ENCODE measurements at places on chromosomes 3 and 15.

GRCh38 chr3:174822320-174822719 is 36.8 kb upstream of the NAALADL2 start:
- no peak for DNase-seq

DNA sequence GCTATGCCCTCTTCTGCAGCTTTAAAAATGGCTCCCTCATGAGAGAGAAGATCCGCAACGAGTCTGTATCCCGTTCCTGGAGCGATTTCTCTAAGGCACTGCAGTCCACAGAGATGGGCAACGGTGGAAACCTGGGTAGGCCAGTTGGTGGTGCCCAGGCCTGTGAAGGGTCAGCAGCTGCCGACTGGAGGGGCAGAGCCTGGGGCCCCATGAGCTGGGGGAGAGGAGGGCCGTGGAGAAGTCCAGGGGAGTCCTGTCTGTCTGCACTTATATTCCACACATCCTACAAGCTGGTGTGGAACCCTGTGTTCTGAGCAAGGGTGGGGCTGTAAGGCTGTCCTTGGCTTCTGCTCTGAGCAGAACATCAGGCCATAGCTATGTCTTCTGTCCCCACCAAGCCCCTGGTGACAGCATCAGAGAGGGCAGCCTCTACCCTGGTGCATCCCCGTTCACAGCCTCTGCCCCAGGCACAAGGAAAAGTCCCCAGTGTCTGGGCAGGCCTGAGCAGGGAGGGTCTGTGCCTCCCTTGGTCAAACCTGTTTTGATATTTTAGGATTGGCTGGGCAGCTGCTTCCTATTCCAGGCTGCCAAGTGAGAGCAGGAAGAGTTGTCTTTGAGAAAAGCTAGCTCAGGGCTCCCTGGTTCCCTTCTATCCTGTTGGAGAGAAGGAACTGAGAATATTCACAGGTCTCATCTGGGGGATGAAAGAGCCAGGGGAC is 29.7 kb downstream of the XYLB start:
- no peak for DNase-seq

DNA sequence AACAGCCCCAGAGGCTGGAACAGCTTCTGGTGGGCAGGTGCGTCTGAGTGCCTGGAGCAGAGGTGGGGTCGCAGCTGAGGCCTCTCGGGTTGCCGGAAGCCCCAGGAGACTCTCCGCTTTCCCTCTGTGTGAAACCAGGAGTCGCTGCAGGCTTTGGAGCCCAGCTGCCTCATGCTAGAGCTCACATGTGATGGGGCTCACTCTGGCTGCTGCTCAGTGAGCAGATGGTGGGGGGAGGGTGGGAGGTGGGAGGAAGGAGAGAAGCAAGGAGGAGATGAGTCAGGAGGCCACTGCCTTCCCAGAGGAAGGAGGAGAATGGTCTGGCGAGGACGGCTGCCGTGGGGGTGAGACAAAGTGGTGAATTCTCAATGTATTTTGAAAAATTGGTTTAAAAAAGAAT is 290.1 kb upstream of the CHRNA7 start:
- DNase-seq = no peak

DNA sequence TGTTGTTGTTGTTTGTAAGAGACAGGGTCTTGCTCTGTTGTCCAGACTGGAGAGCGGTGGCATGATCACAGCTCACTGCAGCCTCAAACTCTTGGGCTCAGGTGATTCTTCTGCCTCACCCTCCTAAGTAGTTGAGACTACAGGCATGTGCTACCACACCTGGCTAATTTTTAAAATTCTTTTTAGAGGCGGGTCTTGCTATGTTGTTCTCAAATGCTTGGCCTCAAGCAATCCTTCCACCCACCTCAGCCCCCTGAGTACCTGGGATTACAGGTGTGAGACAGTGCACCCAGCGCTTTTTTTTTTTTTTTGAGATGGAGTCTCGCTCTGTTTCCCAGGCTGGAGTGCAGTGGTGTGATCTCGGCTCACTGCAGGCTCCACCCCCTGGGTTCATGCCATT is 46.7 kb downstream of the TMOD3 start:
- DNase-seq = no peak

GRCh38 chr3:152780553-152780952 is 54.4 kb upstream of the P2RY1 start:
- DNase-seq = no peak

- no peak for DNase-seq
These were observed 97.6 kb downstream of the LSM3 start for GRCh38 chr3:14275962-14276909.

- no peak for DNase-seq
These were observed 84.1 kb downstream of the ST6GAL1 start for GRCh38 chr3:187014417-187014864.

- DNase-seq = no peak
These were observed 1.8 kb downstream of the PRKCD start for GRCh38 chr3:53162672-53163443.

DNA sequence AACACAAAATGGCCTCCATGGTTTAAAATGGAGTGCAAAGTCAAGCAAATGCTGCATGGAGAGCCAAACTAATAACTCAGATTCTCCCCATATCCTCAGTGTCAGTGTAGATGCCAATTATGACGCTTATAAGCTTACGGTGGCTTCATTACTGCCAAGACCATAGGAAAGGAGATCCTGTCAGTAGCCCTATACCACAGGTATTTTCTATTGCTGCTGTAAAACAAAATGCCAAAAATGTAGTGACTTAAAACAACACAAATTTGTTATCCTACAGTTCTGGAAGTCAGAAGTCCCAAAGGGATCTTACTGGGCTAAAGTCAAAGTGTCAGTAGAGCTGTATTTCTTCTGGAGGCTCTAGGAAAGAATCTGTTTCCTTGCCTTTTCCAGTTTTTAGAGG is 149.8 kb upstream of the GBE1 start:
- no peak for DNase-seq

- no peak for DNase-seq
These were observed 272.9 kb upstream of the CTDSPL start for GRCh38 chr3:37588758-37589157.

- no peak for DNase-seq
These were observed 166.1 kb downstream of the FRMD5 start for GRCh38 chr15:44029003-44029402.

DNA sequence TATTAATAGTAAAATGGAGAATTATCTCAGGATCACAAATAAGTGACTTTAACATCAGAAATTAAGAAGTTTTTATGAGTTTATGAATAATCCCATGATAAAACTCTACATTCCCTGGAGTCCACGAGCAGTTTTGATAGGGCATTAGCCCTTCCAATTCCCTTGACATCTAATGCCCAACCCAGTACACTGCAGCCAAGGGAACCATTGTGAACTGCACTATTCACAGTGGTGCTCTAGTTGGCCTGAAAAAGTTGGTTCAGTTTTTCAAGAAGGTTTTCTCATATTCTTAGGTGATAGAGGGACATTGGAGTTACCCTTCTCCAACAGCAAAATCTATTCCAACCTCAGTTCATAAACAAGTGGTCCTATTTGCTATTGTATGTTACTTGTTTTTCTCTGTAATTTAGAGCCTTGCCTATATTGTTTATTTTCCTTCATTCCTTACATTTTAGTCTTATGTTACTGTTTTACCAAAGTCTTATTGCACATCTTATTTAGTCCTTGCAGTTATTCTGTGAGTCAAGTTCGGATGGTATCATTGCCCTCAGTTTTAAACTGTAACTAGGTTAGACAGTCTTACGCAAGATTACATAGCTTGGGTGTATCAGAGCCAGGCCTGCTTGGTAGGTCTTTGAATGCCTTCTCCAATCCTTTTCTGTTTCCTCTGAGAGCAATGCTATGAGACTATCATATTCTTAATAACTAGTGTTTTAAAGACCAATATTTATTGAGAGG is 57.9 kb upstream of the SAMMSON start:
- DNase-seq = no peak

GRCh38 chr15:37764733-37765191 is 169.7 kb upstream of the TMCO5A start:
- no peak for DNase-seq

DNA sequence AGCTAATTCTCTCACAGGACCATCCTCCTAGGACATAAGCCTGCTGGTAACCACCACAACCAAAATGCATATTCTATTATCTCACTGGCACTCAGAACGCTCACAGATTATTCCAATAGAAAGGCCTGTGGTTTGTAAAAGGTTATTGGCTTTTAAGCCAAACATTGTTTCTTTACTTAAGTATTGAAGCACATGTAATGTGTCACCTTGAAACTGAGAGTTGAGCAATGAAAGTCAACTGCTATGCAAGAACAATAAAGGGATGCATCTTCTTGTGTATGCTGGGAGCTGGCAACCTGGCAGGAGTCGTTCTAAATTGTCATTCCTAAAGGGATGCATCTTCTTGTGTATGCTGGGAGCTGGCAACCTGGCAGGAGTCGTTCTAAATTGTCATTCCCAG is 298.6 kb upstream of the DNAJC19 start:
- DNase-seq = no peak

DNA sequence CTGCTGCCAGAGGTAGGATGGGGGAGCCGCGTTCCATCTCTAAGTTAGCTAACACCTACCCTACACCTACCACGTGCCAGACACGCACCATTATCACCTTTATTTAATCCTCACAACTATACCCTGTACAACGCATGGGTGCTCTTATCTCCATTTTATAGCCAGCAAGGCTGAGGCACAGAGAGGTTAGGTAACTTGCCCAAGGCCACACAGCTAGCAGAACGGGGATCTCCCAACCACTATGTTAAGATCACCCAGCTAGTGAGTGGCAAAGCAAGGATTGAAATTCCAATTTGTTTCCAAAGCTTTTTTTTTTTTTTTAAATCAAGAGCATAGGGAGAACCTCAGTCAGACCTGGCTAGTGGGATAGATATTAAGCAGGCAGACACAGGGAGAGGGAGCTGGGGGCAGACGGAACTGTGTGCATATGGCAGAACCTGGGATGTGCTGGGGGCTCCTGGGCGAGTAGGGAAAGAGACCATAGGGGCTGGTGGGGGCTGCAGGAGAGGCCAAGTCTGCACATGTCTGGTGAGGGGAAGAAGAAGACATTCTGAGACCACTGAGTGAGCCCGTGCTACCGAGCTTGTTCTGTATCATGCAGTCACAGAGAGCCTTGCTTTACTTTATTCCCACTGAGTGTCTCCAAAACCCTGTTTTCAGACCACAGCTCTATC is 196.3 kb upstream of the TPM1 start:
- DNase-seq = no peak

DNA sequence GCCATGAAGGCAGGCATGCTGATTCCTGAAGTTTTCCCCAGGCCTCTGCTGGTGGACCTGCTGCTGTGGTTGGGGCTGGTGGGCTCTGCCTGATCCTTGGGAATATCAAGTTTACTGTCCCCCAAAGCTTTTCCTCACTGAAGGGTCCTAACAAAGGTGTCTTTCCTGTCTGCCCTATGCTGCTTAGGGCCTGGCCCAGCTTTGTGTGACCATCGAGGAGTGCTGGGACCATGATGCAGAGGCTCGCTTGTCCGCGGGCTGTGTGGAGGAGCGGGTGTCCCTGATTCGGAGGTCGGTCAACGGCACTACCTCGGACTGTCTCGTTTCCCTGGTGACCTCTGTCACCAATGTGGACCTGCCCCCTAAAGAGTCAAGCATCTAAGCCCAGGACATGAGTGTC is 13.2 kb upstream of the EXOG start:
- no peak for DNase-seq

DNA sequence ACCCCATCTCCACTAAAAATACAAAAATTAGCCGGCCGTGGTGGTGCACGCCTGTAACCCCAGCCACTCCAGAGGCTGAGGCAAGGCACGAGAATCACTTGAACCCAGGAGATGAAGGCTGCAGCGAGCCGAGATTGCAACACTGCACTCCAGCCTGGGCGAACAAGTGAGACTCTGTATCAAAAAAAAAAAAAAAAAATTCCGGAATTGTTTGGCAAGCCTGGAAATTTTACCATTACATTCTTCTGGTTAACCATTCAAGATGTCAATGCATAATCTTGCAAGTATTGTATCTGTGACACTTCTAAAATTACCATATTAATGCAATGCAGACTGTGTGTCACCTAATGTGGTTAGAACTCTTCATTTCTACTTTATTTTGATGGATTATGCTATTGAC is 67.0 kb downstream of the CSNK1G1 start:
- no peak for DNase-seq

DNA sequence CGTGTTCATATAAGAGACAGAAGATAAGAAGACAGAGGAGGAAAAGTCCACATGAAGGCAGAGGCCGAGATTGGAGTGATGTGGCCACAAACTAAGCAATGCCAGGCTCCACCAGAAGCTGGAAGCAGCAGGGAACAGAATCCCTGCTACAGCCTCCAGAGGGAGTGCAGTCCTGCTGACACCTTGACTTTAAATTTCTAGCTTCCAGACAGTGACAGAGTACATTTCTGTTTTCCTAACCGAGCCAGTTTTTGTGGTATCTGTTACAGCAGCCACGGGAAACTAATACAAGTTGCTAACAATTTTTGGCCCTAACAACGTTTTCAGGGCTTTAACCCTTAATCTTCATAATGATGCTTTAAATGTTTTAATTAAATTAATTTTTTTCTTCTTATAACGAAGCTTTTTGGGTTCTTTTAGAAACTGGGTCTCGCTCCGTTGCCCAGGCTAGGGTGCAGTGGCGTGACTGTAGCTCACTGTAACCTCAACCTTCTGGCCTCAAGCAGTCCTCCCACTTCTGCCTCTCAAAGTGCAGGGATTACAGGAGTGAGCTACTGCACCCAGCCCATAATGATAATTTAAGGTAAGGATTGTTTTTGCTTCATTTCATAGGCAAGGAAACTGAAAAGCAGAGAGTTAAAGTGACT is 202.3 kb upstream of the PROK2 start:
- no peak for DNase-seq

DNA sequence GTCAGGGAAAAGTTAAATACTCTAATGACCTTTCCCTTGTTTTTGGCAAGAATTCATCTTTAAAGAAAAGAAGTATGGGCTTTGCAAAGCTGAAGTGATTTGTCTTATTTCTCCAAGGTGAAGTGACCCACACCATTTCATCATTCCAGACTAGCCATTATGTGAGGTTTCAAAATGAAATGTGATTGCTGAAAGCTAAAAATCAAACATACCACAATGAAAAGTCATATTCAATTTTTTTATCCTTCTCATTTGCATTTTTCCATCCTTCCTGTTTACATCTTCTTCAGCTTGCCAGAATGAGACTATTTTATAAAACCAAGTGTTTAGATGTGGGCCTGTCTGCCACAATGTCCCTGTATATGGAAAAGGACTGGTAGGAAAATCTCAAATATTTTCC is 142.3 kb upstream of the STRIT1 start:
- no peak for DNase-seq

GRCh38 chr3:49607105-49607591 is 52.9 kb downstream of the BSN start:
- DNase-seq = no peak

GRCh38 chr3:57919987-57920386 is 88.2 kb upstream of the FLNB start:
- DNase-seq = no peak

- no peak for DNase-seq
These were observed 147.3 kb downstream of the TP63 start for GRCh38 chr3:189778340-189778950.

GRCh38 chr3:136979684-136980083 is 21.9 kb downstream of the IL20RB start:
- DNase-seq = no peak

- no peak for DNase-seq
These were observed 209.0 kb downstream of the GAP43 start for GRCh38 chr3:115832265-115832664.

- no peak for DNase-seq
These were observed 60.4 kb upstream of the CD96 start for GRCh38 chr3:111481551-111481950.

Measured in Panc1 (cell line).